ENCODE measurements at places on chromosomes 7 and 10.

DNA sequence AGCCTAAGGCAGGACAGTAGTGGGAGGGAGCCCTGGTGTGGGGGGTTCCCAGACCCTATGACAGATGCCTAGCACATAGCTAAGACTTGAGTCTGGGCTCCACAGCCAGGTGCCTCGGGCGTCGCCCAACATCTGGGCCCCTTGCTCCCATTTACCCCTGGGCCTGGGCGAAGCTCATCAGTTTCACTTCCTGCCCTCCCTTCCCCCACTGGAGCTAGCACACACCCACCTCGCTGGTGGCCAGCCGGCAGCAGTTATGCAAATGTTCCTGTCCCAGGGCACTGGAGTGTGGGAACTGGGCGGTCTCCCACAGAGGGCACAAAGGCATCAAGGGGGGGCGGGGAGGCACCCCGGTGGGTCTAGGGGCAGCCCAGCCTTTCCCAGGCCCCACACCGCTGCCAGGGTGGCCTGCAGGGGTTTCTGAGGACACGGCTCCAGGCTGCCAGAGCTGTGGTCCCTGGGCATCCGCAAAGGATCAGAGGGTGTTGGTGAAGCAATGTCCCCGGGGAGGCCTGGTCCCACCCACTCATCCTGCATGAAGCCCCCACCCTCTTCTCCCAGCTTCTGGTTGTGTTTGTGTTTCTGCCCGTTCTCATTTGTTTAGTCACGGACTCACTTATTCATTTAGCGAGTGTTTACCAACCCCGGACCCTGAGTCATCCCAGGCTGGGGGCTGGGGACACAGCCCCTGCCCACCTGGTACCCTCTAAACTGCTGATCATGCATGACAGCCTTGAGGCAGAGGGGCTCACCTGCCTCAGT is 20.4 kb downstream of the SH2B2 start:
- peaks cover 4% of the 10 kb centered on the region for H3K4me1 ChIP-seq
- H3K27ac ChIP-seq: no peak overlapping the region
- H3K36me3 ChIP-seq: no peaks in the 10 kb centered on the region
- DNase-seq: no peak
- H3K27me3 ChIP-seq: no peaks in the 10 kb centered on the region
- H3K4me3 ChIP-seq: peak overlapping the region; percentile 35

GRCh38 chr10:21518149-21518640 is 7.3 kb downstream of the SKIDA1 start:
- no peak for DNase-seq
- peak overlapping the region; percentile 50 for H3K4me3 ChIP-seq
- peaks cover 80% of the 10 kb centered on the region for H3K27me3 ChIP-seq
- H3K36me3 ChIP-seq: no peaks in the 10 kb centered on the region
- H3K27ac ChIP-seq: no peak overlapping the region

DNA sequence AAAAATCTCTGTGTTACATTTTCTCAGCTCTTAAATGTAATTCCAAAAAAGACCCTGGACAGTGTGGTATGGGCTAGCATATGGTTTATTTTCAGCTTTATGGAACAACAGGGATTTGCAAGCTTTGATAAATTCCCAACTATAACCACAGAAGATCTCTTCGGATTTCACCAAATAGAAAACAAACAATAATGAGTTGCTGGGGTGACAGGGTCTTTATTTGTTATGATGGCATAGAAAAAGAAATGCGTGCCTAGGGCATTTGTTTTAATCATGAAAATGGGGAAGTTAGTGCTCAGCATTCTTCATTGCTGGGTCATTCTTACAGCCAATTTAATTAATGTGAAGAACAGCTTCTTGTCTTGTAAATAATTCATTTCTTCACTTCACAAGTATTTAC is 139.0 kb downstream of the LRRN3 start:
- no peaks in the 10 kb centered on the region for H3K4me1 ChIP-seq
- no peak for DNase-seq
- no peaks in the 10 kb centered on the region for H3K27me3 ChIP-seq
- H3K4me3 ChIP-seq: no peak overlapping the region
- H3K27ac ChIP-seq: no peak overlapping the region
- H3K36me3 ChIP-seq: no peaks in the 10 kb centered on the region

- H3K27me3 ChIP-seq: no peaks in the 10 kb centered on the region
- H3K36me3 ChIP-seq: no peaks in the 10 kb centered on the region
- no peak for DNase-seq
- H3K27ac ChIP-seq: no peak overlapping the region
- no peaks in the 10 kb centered on the region for H3K4me1 ChIP-seq
- no peak overlapping the region for H3K4me3 ChIP-seq
These were observed 339.8 kb upstream of the LRRTM3 start for GRCh38 chr10:66586073-66586472.

DNA sequence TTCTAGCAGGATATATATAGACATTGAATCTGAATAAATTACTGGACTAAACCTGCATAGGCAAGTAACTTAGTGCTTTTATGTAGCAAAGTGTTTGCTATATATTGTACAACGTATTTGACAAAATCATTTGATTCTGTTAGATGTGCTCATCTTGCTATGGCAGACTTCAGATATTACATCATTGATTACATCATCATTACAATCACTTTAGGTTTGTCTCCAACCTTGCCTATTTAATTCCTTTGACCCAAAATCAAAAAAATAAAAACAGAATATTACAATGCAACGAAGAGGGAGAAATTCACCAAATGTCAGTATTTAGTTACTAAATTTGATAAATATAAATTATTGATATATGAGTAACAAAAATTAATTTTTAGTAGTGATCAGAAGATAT is 155.7 kb upstream of the STEAP1 start:
- no peaks in the 10 kb centered on the region for H3K4me1 ChIP-seq
- no peak overlapping the region for H3K27ac ChIP-seq
- no peak for DNase-seq
- H3K4me3 ChIP-seq: no peak overlapping the region
- no peaks in the 10 kb centered on the region for H3K27me3 ChIP-seq

DNA sequence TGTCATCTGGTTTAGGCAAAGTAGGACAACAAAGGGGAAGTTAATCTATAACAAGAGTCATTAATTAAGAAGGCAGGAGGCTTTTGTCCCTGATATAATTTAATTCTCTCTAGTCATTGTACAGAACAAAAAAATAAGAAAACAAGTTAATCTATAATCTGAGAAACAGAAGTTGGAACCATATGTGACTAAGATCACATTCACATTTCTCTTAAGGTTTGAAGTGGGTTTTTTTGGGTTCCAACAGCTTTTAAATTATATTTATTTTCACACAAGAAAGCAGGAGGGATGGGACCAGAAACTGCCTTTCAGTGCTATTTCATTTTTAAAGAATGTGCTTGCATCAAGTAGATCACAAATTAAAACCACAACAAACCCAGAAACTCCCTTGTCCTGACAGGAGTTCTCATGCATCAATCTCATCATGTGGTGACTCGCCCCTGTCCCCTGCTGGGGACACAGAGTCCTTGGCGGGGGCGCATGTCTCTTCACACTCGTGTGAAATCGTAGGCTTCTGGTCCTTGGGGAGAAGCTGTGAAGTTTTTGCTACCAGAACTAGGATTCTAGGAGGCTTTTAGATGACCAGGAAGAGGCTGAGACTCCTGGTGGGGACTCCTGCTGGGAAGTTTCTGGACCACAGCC is 10.1 kb upstream of the OPN4 start:
- H3K36me3 ChIP-seq: no peaks in the 10 kb centered on the region
- no peaks in the 10 kb centered on the region for H3K4me1 ChIP-seq
- H3K27me3 ChIP-seq: peaks cover 4% of the 10 kb centered on the region
- no peak overlapping the region for H3K4me3 ChIP-seq
- no peak for DNase-seq

GRCh38 chr7:65872776-65873581 is at the start of gene VKORC1L1:
Gene VKORC1L1 (plus strand): TSS chr7:65873074. CDS start chr7:65873372, 298 bp downstream.
- peaks cover 3% of the 10 kb centered on the region for H3K4me1 ChIP-seq
- peak; percentile 90 for DNase-seq
- no peaks in the 10 kb centered on the region for H3K27me3 ChIP-seq

GRCh38 chr10:60521974-60522405 is 132.3 kb upstream of the ANK3 start:
- H3K27ac ChIP-seq: no peak overlapping the region
- no peaks in the 10 kb centered on the region for H3K4me1 ChIP-seq
- H3K36me3 ChIP-seq: no peaks in the 10 kb centered on the region
- no peak overlapping the region for H3K4me3 ChIP-seq
- no peaks in the 10 kb centered on the region for H3K27me3 ChIP-seq

DNA sequence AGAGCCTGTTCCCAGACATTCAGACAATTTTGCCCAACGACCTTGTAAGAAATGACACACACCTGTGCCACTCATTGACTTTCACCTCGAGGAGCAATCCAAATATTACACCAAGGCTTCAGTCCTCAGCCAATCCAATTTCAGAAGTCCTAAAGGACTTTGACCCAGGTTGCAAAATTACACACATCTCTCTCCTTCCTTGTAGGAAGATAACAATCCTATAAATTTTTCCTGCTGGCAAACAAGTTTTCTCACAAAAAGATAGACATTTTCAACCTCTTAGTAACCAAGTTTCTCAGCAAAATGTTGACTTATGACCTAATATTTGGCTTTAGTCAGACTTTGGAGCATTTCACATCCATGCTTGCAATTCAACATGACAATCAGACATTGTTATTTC is 745.0 kb downstream of the GRID1 start:
- DNase-seq: no peak
- no peaks in the 10 kb centered on the region for H3K36me3 ChIP-seq
- H3K4me1 ChIP-seq: no peaks in the 10 kb centered on the region
- H3K27me3 ChIP-seq: no peaks in the 10 kb centered on the region
- H3K4me3 ChIP-seq: no peak overlapping the region
- no peak overlapping the region for H3K27ac ChIP-seq

DNA sequence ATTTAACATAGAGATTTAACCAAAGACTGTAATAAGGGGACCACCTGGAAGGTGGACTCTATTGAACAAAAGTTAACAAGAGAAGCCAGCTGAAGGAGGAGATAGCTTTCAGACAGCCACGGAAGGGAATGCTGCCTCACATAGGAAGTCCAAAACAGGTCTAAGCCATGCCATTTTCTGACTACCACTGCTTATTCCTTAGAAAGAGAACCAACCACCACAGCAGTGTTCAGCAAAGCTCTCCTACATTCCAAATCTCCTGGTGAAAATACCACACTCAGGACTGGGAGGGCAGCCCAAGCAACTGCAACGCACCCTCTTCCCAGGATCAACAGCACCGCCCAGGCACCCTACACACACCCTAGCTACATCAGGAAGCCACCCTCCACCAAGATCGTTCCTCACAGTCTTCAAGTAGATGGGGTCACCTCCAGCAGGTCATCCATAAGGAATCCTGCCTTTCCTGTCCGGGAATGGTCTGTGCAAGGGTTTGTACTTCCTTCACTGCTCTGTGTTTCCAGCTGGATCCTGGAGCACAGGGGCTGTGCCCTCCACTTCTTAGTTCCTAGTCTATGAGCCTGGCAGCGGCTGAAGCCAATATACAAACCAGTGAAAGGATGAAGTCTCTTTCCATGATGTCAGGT is 2.5 kb downstream of the KIAA1549 start:
- H3K27ac ChIP-seq: no peak overlapping the region
- DNase-seq: no peak
- no peak overlapping the region for H3K4me3 ChIP-seq
- peaks cover 13% of the 10 kb centered on the region for H3K27me3 ChIP-seq

DNA sequence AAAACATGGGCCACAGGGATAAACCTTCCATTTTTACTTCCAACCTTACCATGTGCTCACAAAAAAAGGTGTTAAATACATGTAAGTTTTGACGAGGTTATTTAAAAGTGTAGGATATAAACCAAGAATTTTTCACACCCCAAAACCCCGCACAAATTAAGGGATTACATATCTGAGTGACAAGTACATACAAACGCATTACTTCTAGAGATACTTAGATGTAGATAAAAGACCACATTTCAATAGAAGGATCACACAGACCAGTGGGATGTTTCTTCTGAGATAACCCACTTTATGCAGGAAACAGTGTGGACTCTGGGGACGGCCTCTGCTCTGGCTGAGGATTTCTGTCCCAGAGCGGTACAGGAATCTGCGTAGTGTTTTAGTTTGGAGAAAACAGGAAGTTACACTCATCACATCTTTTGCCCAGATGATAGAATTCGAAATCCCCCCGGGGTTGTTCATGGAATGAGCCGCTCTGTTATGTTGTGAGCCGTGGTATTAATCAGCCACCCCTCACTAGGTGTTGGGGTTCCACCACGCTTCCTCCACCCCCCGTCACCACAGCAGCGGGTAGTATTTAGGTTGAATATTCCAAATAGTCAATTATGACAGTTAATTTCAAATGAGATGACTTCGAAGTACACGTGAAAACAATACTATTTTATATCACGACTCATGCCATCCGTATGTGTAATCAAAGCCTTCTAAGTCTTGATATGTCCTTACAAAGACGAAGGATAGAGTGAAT is 1.3 kb upstream of the CUL1 start:
- DNase-seq: peak; percentile 25
- no peaks in the 10 kb centered on the region for H3K27me3 ChIP-seq
- H3K4me3 ChIP-seq: peak overlapping the region; percentile 87
- H3K36me3 ChIP-seq: no peaks in the 10 kb centered on the region
- H3K27ac ChIP-seq: peak overlapping the region; percentile 84

DNA sequence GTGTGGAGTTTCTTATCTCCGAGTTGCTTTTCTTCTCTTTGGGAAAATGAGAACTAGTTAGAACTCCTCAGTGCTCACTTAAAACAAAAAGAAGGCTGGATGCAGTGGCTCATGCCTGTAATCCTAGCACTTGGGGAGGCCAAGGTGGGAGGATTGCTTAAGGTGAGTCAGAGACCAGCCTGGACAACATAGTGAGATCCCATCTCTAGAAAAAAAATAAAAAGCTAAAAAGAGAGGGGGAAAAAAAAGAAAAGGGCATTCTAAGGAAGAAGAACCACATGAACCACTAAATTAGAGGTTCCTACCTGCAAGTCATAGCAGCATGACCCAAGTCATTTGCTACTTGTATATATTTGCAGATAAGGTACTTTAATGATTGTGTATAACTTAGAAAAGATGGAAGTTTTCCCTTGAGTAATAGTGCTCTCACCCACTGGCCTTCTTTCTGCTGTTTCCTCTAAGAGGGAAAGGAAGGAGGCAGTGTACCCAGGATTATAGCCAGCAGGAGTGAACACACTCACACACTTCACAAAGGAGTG is 87.8 kb downstream of the CCDC71L start:
- H3K27me3 ChIP-seq: no peaks in the 10 kb centered on the region
- DNase-seq: no peak
- no peak overlapping the region for H3K4me3 ChIP-seq
- no peaks in the 10 kb centered on the region for H3K36me3 ChIP-seq
- H3K4me1 ChIP-seq: no peaks in the 10 kb centered on the region

All from effector memory CD4-positive, alpha-beta T cell (primary cell).